T-helper 17 cell (primary cell): ENCODE measurements at places on chromosomes 13 and 19.

DNA sequence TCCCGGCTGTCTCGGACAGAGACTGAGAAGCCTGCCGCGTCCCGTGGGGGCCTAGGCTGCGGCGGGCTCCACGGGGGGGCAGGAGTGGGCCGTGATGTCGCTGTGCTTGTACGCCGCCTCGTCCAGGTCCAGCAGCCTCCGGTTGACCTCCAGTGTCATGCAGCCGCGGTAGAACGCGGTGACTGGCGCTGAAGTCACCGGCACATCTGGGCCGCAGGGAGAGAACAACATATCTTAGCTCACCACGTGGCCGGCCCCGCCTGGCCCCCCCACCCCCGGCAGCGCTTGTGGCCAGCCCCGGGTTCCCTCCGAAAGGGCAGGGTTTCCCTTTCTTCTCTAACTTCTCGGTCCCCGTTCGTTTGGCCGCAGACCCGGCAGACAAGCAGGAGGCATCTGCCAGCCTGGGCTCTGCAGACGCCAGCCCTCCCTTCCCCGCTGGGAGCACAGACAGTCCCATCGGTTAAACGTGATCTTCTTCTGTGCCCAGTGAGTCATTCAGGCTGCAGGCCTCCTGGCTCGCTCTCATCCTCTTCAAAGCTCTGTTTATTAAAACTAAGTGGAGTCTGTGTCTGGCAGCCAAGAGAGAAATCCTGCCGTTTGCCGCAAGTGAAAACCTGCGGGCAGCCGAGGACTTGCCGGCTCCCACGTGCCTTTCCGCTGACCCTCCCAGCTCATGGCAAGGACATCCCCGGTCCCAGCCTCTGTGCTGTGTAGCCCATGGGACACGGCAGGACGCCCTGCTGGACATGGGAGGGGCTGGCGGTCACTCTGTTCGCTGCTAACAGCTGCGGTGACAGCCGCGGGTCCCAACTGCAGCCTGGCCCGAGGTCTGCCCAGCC, 42.8 kb downstream of the GAS6 start:
- no peak for DNase-seq

DNA sequence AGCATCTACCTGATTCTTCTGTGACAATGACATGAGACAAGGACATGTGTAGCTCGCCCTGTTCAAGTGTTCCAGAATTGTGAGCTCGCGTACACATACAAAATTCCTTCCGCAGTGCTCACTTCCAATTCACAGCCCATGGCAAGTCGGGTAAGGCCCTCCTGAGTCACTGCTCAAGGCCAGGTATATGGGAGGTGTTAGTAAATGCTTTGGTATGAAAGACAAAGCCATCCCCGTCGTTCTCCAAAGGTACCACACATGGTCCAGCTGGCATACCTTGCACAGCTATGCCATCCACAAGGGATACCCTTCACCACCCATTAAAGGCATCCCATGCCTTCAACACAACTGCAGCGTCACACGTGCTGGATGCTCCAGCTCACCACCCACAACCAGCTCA, 4.4 kb upstream of the ELL start:
- DNase-seq, result no peak

- peak; percentile 47 for DNase-seq
These were observed 1.3 kb upstream of the CEACAM3 start for GRCh38 chr19:41795031-41795461.

DNA sequence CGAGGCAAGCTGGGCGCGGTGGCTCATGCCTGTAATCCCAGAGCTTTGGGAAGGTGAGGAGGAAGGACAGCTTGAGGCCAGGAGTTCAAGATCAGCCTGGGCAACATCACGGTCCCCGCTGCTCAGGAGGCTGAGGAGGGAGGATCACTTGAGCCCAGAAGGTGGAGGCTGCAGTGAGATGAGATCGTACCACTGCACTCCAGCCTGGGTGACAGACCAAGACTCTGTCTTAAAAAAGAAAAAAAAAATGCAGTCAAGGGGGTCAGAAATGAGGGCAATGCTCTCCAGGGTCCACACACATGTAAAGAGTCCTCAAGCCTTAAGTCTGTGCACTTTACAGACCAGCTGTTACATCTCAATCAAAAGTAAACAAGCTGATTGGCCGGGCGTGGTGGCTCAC, 8.5 kb downstream of the R3HDM4 start:
- no peak for DNase-seq

GRCh38 chr13:114112231-114112825, 20.1 kb downstream of the RASA3 start:
- peak; percentile 4 for DNase-seq

GRCh38 chr13:98938801-98939200, 39.1 kb downstream of the DOCK9 start:
- DNase-seq, result no peak

DNA sequence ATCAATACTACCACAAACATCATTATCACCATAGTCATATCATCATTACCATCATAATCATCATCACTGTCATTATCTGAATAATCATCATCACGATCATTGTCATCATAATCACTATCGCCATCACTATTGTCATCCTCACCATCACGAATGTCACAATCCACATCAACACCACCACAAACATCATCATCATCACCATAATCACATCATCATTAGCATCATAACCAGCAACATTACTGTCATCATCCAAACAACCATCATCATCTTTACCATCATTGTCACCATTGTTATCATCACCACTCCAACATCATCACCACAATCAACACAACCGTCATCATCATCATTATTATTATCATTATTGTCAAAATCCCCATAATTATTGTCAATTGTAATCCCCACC, 61.2 kb downstream of the MBD3L1 start:
- DNase-seq, result no peak

GRCh38 chr13:107271227-107271626, 703.3 kb upstream of the ARGLU1 start:
- no peak for DNase-seq

GRCh38 chr19:55116859-55117662, at the start of gene PPP1R12C:
PPP1R12C (minus strand) TSS chr19:55117637; CDS start chr19:55117543, 94 bp downstream.
- DNase-seq, result peak; percentile 27

- peak; percentile 81 for DNase-seq
These were observed 13.1 kb downstream of the GRAMD1A start for GRCh38 chr19:35013041-35013819.

GRCh38 chr13:86581706-86582105, 782.5 kb upstream of the SLITRK6 start:
- no peak for DNase-seq

- no peak for DNase-seq
These were observed 13.1 kb downstream of the ZNF14 start for GRCh38 chr19:19719798-19720197.

- DNase-seq, result no peak
These were observed 91.0 kb upstream of the SLC15A1 start for GRCh38 chr13:98843482-98843877.

DNA sequence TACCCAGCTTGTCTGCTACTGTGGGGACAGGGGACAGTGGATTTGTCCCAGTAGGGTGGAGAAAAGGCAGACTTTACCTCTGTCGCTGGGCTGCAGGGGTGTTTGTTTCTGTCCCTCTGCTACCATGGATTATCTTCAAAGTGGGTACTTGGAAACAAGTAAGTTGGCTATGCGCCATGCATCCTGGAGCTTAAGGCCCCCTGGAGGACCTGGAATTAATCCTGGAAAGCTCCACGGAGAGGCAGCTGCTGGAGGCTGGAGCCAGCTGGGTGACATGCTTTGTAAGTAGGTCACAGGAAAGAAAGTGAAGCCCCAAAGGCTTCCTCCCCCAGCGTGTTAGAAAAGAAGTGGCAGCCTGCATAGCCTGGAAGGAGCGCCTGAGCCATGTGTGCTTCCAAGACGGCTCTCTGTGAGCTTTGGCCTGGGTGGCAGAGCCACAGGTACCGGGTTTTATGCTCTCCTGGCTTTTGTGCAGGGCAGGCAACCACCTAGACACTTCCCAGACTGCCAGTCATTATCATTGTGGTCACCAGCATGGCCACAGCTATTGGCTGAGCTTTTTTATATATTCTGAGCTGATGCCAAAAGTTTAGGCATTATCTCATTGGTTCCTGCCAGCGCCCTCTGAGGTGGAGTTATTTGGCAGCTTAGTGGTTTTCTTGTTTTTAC, 9.5 kb downstream of the B3GLCT start:
- DNase-seq, result no peak

- DNase-seq, result no peak
These were observed 261.3 kb downstream of the LMO7 start for GRCh38 chr13:75897386-75897785.

DNA sequence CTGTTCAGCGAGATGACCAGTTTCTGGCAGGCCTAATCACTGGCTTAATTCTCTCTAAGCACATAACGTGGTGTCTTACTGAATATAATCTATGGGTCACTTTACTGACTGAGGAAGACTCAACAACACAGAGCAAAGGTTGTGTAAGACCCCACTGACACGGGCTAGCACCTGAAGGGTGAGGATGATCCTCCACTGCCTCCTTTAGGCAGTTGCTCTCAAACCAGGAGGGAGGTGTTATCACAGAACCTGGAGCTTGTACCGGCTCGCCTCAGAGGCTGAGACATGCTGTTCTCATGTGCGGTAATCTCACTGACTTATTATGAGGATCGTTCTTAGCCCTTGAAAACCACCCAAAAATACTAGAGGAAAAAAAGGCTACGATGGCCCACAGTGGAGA, 28.3 kb downstream of the RCBTB2 start:
- no peak for DNase-seq

GRCh38 chr13:28423010-28423409, 71.9 kb downstream of the FLT1 start:
- no peak for DNase-seq

- no peak for DNase-seq
These were observed 256.9 kb downstream of the SPRY2 start for GRCh38 chr13:80083853-80084676.

- DNase-seq, result no peak
These were observed 1.7 kb downstream of the CNMD start for GRCh38 chr13:52737965-52738364.
